Kidney epithelial cell (primary cell): ENCODE measurements at places on chromosomes 4 and X.

DNA sequence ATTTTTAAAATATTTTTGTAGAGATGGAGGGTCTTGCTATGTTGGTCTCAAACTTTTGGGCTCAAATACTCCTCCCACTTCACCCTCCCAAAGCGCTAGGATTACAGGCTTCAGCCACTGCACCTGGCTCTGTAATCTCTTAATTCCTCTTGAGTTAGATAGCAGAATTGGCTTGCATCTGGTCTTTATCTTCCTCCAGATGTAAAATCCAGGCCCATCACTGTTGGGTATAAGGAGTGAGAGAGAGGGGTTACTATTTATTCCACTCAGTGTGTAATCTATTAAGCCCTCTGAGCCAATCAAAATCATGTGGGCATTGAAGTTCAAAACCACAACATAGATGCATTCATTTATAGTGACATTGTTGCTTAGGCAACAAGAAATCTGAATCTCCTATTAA, 33.9 kb downstream of the ANK2 start:
- DNase-seq, result no peak

DNA sequence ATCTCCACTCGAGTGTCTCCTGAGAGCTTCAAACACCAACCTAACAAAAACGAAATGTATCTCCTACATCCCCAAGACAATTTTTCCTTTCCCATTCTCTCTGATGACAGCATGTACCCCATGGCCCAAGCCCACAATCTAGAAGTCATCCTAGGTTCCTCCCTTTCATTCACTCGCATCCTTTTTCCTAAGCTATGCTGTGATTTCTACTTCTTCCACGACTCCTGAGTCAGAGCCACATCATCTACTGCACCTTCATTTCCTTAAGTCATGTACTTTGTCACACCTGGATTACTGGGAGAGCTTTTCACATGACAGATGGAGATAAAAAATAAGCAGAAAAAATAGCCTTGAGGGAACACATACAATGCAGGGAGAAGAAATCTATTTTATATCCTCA, 20.1 kb downstream of the C4orf36 start:
- no peak for DNase-seq

GRCh38 chr4:121360495-121360894, 20.3 kb downstream of the QRFPR start:
- DNase-seq, result no peak

DNA sequence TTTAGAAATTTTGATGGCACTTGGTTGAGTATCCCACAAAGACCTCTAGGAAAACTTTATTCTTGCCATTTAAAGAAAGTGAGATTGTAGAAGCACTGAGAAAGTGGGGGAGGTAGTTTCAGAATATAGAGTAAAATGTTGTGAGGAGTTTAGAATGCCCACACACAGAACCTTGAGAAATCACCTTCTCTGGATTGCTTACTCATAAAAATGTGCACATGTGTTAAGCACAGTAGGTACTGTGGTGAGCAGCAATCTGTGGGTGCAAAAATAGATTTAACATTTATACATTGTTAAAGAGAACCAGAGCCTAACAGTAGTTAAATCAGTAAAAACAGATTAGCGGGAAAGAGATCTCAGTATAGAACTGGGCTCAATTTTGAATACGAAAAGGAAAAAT, 201.2 kb upstream of the NWD2 start:
- no peak for DNase-seq

DNA sequence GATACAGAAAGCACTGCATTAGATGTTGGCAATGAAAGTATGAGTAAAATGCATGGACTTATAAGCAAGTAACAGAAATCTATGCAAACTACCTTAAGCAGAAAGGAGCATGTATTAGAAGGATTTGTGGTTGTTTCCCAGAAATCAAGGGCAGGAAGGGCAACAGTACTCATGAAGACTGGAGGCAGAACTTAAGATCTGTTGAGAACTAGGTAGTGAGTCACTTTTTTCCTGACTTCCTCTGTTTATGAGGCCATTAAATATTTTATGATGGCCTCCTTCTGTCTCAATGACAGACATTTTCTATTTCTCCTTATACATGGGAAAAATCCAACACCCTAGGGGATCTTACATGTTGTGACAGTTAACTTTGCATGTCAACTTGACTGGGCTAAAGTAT, 398.2 kb downstream of the MID1IP1 start:
- DNase-seq, result no peak

- DNase-seq, result no peak
These were observed 496 bp downstream of the SH2D1A start for GRCh38 chrX:124346877-124347241.

- no peak for DNase-seq
These were observed 341.7 kb upstream of the SMIM31 start for GRCh38 chr4:164412246-164412645.

- DNase-seq, result no peak
These were observed 45.2 kb upstream of the CLCN4 start for GRCh38 chrX:10111364-10112148.

- DNase-seq, result no peak
These were observed 105.5 kb downstream of the MAML3 start for GRCh38 chr4:140048419-140048995.

DNA sequence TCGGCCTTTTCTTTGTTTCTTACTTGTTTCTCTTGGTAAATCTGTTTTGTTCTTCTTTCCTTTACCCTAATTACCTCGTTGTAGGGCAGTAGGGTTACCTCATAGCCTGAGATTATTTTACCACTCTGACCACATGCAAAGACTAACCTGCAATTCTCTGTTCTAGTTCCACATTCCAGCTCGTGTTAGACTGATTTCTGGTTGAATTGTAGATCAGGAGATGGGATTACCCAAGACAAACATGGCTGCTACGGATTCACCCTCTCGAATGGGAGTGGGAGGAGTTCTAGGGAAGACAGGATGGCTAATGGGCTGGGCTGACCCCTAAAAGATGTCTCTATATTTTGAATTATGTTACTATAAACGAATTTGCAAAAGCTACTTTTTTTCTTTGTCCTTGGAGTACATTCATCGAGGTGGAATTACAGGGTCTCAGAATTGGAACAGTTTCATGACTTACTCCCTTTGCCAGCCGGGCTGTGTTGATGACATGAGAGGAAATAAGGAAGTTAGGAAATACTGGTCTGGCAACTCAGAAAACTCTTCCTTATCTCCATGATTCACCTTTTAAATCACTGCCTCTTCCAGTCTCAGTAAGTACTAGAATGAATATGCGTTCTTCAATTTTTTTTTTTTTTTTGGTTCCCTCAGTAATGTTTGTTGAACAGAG, 36.7 kb upstream of the FBXW7 start:
- DNase-seq, result no peak

DNA sequence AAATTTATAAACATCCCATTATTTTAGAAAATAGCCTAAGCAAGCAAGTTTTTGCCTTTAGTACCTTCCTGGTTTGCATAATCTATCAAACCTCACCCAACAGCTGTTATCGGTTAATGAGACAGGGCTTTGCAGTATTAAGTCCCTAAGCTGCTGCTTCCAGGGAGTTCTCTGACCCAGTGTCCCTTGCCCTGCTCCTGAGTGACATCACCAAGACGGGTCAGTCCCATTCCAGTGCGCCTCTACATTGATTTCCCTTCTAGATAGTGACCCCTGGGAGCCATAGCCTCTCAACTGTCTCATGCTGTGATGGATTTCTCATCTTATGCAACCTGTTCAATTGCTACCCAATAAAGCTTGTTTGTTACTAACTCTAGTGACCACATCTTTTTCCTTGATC, 410.4 kb downstream of the SPOCK3 start:
- no peak for DNase-seq

- no peak for DNase-seq
These were observed 15.9 kb upstream of the MAP9 start for GRCh38 chr4:155392481-155393184.

GRCh38 chr4:114037988-114038387, 58.5 kb upstream of the ARSJ start:
- no peak for DNase-seq

DNA sequence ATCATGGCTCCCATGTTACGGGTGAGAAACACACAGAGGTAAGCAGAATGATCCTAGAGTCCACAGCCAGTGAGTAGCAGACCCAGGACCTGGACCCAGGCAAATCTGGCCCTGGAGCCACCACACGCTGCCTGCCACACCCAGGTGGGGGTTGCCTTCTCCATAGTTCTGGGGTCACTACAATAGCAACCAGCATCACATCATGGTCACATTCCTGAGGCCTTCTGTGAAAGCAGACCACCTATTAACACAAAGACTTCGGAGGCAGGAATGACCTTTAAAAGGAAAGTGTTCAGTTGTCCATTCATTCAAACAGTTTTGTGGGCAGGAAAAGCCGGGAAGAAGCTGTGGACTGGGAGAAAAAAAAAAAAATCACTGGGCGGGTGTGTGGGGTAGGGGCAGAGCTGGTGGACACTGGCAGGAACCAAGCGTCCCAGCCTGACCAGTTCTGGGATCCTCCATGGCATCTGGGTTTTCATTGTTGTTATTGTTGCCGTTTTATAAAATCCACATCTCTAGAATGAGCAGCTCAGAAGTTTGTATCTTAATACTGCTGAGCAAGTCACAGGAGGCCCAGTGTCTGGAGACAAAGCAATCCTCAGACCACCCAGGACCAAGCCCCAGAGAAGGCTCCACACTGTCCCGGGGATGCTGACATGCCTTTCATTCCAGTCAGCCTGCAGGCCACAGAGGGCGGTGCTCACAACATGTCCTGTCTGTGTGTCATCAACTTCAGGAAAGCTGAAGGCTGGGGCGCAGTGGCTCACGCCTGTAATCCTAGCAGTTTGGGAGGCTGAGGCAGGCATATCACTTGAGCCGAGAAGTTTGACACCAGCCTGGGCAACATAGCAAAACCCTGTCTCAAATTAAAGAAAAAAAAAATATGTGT, 67.0 kb downstream of the SEL1L3 start:
- DNase-seq, result peak; percentile 28

GRCh38 chr4:181793096-181793495, 450.1 kb upstream of the TENM3 start:
- DNase-seq, result no peak

GRCh38 chr4:169723207-169723965, 34.4 kb downstream of the HPF1 start:
- DNase-seq, result no peak

DNA sequence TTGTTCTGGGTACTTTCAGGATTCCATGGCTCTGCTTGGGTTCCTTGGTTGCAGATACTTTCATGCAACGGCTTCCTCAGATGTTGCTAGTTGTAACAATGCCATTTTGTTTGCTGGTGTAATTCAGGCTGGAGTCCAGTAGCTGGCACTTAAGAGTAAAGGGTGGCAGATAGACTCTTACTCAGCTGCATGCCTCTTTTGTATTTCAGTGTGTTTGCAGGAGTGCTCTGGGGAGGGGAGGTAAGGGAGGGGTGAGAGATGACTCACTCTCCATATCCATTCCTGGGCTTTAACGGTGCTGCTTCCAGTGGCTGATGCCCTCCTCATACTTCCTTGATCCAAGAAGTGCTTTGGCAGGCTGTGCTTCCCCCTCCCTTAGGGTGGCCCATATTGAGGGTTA, 155.2 kb downstream of the ZNF330 start:
- peak; percentile 86 for DNase-seq

GRCh38 chr4:3486541-3487540, 23.7 kb downstream of the DOK7 start:
- DNase-seq, result no peak

DNA sequence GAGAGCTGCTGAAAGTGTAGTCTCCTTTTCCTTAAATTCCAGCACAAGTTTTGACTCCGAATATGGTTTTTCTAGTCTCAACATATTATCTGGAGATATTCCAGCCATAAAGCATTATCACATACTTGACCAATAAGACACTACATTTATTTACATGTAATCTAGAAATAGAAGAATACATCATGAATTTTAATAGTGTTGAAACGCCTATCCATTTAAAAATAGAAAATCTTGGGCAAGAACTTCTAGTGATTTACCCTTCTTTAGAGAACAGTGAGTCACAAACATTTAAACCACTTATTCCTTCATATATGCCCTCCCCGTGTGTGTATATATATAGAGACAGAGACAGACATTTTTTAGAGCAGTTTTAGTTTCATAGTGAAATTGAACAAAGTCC, 161.5 kb downstream of the SOWAHB start:
- DNase-seq, result no peak

DNA sequence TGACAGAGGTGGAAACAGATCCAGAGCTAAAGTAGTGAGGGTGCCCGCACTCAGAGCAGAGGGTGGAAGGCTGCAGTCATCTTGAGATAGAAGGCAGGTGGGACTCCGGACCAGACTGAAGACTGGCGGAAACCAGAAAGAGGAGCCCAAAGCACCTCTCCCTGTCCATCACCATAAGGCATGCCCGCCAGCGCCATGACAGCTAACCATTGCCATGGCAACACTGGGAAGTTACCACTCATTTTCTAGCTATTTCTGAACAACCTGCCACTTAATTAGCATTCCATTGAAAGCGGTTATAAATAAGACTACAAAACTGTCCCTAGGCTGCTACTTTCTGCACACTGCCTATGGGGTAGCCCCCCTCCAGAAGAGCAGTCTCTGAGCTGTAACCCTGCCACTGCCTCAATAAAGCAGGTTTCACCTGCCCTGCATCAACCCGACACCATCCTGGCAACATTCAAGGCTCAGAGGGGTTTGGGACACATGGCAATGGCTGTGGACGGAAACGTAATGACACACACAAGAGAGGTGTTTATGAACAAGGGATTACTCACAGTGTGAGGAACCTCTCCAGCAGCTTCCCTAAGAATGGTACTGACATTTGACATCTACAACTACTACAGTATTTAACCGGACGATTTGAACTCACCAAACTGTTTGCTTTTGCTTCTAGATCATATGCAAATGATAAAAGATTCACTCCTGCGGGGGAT, 27.8 kb upstream of the FGFBP2 start:
- DNase-seq, result no peak

DNA sequence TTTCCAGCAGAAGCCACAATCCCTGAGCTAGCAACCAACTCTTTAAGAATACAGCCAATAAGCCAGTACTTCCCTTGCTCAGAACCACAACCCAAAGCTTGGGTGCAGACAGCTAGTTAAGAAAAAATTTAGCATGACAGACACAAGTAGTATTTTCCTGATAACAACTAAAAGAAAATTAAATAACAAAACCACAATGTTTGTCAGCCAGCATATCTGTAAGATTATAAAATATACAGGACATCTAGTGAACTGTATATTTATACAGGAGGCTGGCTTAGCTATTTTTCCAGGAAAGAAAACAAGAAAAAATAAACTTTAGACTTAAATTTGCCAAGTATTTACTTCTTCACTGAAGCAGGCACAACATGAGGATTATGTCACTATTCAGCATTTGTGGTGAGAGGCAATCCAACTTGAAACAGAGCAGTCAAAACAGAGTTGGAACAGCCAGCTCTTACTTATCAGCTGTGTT, 6.6 kb downstream of the PF4V1 start:
- DNase-seq, result no peak

DNA sequence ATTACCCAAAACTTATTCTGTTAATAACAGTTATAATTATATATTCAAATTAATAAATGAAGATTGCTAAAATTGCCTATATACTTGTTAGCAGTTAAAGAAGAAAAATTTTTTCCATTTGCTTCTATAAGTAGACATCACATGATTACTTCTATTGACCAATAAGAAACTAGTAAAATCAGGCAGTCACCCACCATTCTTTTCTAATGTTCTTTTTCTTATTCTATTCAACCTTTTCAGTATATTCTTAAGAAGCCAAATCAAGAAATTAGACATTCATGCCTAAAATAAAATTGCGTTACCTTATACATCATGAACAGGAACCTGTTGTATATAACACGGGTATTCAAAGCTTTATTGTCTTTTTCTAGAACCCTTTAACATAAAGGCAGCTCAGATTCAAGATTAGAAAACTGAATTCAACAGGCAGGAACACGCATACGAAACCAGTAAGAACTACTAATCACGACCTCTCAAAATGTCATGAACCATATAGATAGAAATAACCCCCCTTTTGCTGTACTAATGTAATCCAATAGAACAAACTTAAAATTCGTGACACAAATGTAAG, 568.1 kb upstream of the DIPK2B start:
- DNase-seq, result no peak

GRCh38 chr4:121824171-121824527, 466 bp upstream of the CCNA2 start:
- DNase-seq, result no peak
